ENCODE measurements at places on chromosomes 13 and 19. TPM values are rescaled to one million over a fixed set of nuclear protein-coding genes. Genes with fewer than 3 reads are reported as not detected.
A peak's percentile ranks its signal among the peaks of the same experiment; 100 is the strongest.

- H3K27me3 ChIP-seq = no peaks in the 10 kb centered on the region
- peaks cover 6% of the 10 kb centered on the region for H3K4me1 ChIP-seq
- no peak for DNase-seq
- H3K4me3 ChIP-seq = peak overlapping the region; percentile 43
- H3K36me3 ChIP-seq = no peaks in the 10 kb centered on the region
- no peak overlapping the region for H3K27ac ChIP-seq
Observed at GRCh38 chr19:37313335-37313627, 57.6 kb upstream of the ZNF527 start.

DNA sequence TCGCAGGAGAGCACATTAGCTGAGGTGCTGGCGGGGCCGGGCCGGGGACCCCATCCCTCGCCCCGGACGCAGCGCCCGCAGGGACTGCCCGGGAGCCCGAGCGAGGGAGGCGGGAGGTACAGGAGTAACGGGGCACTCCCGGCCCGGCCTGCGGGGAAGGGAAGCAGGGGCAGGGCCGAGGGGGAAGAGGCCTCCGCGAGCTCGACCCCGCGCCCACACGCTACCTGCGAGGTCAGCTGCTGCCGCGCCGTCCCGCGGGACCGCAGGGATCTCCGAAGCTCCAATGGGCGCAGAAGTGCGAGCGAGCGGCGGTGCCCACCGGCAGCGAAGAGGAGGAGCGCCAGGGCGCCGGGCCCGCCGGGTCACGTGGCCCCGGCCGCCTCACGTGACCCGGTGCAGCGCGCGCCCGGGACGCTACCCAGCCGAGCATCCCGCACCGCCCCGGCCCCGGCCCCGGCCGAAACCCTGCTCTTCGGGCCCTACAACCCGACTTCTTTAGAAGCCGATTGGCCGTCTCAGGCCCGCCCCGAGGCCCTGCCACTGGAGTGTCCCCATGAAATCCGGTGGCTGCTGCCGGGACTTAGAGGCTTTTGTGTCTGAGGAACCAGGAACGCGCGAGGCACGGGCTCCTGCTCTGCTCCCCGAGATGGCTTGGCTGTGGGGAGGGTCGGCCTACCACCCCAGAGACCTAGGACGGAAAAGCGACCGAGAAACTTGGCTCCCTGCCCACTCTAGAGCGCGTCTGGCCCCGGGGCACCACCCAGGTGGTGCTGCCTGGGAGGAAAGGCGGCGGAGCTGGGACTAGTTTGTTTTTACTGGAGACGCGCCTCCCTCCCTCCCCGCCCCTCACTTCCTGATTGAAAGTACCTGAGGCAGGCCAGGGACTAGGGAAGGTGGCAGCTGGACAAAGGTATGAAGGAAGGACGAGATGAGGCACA, at the start of gene RCBTB1:
RCBTB1 (minus strand) TSS at position 339 of the 938 bp plus-strand sequence. CDS start 18,279 bp downstream, outside the sequence.
- peak; percentile 91 for DNase-seq
- no peaks in the 10 kb centered on the region for H3K36me3 ChIP-seq
- H3K27ac ChIP-seq = peak within 1 kb of the TSS; percentile 91
- peaks cover 4% of the 10 kb centered on the region for H3K27me3 ChIP-seq
- H3K4me1 ChIP-seq = peaks cover 16% of the 10 kb centered on the region

DNA sequence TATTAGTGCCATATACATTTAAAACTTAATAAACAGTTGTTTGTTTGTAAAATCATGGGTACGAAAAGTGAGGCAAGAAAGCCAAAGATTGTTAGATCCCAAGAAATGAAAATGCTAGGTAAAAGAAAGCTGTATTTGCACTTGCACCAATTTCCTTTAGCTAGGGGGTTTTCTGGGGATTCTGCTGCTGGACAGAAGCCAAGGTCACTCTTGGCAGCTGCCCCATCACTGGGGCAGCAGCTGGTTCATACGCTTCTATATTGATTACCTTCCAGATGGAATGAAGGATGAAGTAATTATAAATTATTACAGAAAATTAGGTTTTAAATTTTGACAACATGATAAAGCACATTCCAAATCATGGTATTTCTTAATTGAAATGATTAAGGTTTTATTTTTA, 127.4 kb downstream of the SLITRK5 start:
- no peak overlapping the region for H3K4me3 ChIP-seq
- no peak overlapping the region for H3K27ac ChIP-seq
- no peaks in the 10 kb centered on the region for H3K27me3 ChIP-seq
- DNase-seq = no peak
- no peaks in the 10 kb centered on the region for H3K36me3 ChIP-seq
- no peaks in the 10 kb centered on the region for H3K4me1 ChIP-seq

DNA sequence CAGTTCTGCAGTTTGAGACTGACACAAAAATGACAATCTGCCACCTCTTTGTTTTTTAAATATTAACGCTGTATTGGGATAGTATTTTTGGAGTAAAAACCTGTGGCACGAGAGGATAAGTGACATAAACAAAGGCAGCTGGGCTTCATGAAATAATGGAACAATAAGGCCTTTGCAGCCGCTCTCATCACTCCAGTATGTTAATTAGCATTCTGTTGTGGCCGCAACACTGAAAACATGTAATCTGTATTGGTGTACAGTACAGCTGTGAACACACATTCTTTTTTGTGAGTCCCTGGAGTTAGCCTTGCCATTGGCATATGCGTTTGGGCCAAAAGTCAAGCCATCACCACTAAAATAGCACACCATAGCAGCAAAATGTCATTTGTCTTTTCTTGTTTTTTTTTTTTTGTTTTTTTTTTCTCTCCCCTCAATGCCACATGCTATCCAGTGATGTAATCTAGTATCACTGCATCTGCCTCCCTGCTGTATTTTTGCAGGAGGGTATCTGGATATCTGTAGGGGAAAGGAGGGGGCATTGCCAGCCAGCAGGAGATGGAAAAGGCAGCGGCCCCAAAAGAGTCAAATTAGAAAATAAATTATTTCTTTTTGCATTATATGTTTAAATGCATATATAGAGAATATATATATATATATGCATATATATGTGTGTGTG, 885 bp upstream of the ZNF536 start:
- H3K27me3 ChIP-seq = peaks cover 35% of the 10 kb centered on the region
- DNase-seq = no peak
- peaks cover 37% of the 10 kb centered on the region for H3K4me1 ChIP-seq
- H3K27ac ChIP-seq = no peak overlapping the region
- no peak overlapping the region for H3K4me3 ChIP-seq
- no peaks in the 10 kb centered on the region for H3K36me3 ChIP-seq

GRCh38 chr13:97567510-97568243, 133.7 kb downstream of the RAP2A start:
- no peak for DNase-seq
- no peaks in the 10 kb centered on the region for H3K27me3 ChIP-seq
- no peak overlapping the region for H3K4me3 ChIP-seq
- no peaks in the 10 kb centered on the region for H3K36me3 ChIP-seq

DNA sequence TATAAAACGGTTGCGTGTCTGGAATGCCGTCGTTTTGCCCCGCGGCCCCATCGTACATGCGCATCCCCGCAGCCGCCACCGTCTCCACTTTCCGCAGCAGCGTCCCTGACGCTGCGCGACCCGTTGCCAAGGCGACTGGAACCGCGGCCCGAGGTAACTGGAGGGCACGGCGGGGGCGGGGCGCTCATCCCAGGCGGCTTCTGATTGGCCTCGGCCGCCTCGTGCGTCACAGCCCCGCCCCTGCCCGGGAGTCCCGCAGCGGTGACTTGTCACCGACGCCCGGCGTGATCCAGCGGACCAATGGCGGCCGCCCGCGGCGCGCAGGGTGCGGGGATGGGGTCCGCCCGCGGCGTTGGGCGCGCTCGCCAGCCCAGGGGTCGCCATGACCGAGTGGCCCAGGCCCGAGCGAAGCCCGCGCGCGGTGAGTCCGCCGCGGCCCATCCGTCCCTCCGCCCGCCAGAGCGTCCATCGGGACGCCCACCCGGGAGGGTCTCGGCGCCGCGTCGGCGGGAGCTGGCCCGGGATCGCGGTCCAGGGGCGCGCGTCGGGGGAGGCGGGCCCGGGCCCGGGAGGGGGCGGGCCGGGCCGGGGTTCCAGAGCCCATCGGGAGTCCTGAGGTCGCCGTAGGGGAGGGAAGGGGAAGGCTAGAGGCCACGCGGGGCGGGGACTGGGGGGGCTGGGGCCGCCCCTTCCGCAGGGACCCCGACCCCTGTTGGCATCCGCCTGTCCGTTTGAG, at the start of gene ZSCAN1:
ZSCAN1 (plus strand) TSS at position 285 of the 736 bp plus-strand sequence. CDS start 3,812 bp downstream, outside the sequence.
- no peaks in the 10 kb centered on the region for H3K36me3 ChIP-seq
- peak; percentile 99 for DNase-seq
- H3K27ac ChIP-seq = peak within 1 kb of the TSS; percentile 41
- peaks cover 6% of the 10 kb centered on the region for H3K27me3 ChIP-seq
- H3K4me3 ChIP-seq = peak within 1 kb of the TSS; percentile 67

DNA sequence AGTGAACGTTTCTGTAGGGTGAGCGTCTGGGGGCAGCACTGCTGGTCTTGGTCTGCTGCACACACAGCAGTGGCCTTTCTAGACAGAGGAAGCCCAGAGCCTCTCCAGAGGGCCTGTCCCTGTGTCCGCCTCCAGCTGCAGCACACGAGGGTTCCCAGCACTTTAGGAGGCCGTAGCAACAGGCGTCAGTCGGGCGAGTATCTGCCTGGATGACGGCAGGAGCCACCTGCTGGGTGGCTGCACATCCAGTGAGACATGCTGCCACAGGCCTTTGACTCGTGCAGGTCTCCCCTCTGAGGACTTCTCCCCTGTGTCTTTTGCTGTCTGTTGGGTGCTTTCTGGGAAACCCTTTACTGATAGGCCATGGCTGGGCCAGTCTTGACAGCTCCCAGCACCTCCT, 22.1 kb downstream of the AP2A1 start:
- H3K4me3 ChIP-seq = no peak overlapping the region
- H3K27ac ChIP-seq = no peak overlapping the region
- H3K36me3 ChIP-seq = no peaks in the 10 kb centered on the region
- no peaks in the 10 kb centered on the region for H3K4me1 ChIP-seq

DNA sequence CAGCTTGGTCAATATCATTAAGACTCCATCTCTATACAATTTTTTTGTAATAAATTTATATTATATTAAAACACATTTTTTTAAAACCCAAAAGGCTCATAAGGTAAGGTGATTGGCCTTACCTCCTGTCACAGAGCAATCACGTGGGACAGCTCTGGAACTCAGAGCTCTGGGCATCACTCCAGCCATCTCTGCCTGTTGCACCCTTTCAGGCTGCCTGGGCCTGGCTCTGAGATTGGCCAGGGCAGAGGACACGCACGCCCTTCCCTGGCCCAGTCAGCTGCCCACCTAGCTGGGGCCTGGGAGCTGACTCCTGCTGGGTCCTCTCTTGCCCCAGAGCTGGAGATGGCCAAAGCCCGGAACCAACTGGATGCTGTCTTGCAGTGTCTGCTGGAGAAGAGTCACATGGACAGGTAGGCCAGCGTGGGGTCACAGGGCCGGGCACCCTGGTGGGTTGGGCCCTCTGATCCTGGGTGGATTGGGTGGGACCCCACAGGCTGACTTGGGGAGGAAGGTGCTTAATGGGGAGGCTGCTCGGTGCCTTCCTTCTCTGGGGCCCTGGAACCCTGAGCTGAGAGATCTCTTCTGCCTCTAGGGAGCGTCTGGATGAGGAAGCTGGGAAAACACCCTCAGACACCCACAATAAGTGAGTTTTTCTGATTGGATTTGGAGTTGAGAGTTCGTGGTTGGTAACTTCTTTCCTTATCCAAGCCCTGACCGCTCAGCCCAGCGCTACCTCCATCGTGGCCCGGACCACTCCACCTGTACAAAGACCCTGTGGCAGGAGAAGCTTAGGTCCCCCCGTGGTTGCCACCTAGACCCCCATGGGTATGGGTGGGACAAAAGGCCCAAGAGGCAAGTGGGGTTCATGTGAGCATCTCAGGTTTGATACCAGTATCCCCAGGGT, 3.7 kb downstream of the LIN37 start:
- H3K4me3 ChIP-seq = no peak overlapping the region
- H3K27me3 ChIP-seq = peaks cover 27% of the 10 kb centered on the region
- H3K4me1 ChIP-seq = peaks cover 6% of the 10 kb centered on the region
- no peak overlapping the region for H3K27ac ChIP-seq
- DNase-seq = no peak

DNA sequence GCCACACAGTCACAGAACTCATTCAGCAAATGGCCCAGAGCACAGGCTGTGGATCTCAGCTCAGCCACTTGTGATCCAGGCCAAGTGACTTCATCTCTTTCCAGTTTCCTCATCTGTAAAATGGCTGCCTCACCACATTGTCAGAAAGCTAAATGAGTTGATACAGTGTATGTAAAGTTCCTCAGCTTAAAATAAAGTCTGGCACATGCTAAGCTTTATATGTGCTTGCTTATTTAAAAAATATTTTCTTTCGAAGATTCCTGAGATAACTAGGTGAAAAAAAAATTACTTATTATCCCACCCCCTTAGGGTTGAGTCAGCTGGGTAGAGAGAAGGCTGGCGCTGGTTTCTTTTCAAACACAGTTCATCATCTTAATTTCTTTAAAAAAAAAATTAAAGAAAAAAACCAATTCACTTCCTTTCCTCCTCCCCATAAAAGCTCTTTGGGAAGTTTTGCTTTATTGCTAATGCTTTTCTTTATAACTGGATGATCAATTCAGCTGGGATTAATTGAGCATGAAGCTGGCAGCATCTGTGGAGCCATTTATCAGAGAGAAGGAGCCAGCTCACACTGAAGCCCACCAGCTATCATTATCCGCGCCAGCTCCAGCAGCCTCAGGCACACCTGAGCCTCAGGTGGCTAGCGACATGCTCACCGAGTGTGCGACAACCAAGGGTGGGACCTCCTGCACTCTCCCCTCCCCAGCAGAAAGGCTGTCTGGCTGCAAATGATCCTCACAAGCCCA, 354.9 kb downstream of the FOXO1 start:
- H3K27ac ChIP-seq = no peak overlapping the region

DNA sequence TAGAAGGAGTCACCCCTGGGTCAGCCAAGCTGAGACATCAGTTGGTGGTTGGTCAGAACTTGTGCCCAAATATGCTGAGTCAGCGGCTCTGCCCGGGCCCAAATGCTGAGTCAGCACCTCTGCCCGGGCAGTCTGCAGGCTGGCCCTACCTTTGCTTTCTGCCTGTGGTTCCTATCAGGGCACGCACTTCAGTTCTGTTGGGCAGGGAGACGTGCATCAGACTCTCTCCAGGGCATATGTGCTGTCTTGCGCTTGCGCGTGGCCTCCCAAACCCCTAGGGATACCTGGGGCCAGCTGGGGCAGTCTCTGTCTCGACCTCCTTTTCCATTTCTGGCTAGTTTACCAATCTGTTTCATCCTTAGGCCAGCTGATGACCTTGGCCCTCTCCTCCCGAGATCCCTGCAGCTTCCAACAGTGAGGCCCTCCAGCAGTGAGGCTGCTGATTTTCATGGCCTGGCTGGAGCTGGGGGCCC, 24.4 kb upstream of the LDLR start:
- H3K27ac ChIP-seq = peak overlapping the region; percentile 37
- no peaks in the 10 kb centered on the region for H3K36me3 ChIP-seq
- no peak for DNase-seq
- H3K27me3 ChIP-seq = no peaks in the 10 kb centered on the region
- no peak overlapping the region for H3K4me3 ChIP-seq

The HCN2 gene
- not detected for total RNA-seq

The POLR2I gene
- total RNA-seq = 44.0 TPM

The KIR2DL4 gene
- total RNA-seq = not detected

GRCh38 chr13:103263448-103263847, 197.2 kb upstream of the SLC10A2 start:
- H3K4me3 ChIP-seq = no peak overlapping the region
- no peaks in the 10 kb centered on the region for H3K27me3 ChIP-seq
- no peak overlapping the region for H3K27ac ChIP-seq
- H3K36me3 ChIP-seq = no peaks in the 10 kb centered on the region
